Activated effector memory CD4-positive, alpha-beta T cell treated with anti-CD3 and anti-CD28 coated beads, Interleukin-2, amount 50 U/mL, for 16 hours (primary cell): ENCODE measurements at places on chromosomes 16 and 17.

- DNase-seq: no peak
Observed at GRCh38 chr17:8696906-8697305, 47.7 kb downstream of the CCDC42 start.

GRCh38 chr17:34254651-34255380 is at the start of gene CCL2:
Gene CCL2 (plus strand): TSS chr17:34255285. CDS start chr17:34255350, 65 bp downstream.
- no peak for DNase-seq

DNA sequence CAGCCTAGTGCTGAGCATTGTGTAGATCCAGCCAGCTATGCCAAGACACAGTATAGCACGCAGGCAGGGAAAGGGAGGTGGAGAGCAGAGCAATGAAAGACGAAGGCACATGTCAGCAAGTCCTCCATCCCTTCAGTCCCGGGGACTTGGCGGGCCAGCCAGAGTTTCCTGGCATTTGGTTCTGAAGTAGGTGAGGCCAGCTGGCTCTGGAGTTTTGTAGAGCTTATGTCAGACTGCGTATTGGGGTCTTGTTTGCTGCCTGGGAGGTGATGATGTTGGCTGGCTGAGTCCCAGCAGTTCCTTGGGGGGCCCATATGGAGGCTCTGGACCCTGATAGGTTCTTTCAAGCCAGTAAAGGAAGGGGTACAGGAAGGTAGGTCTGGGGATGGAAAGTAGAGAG is 55.7 kb upstream of the AKTIP start:
- no peak for DNase-seq

DNA sequence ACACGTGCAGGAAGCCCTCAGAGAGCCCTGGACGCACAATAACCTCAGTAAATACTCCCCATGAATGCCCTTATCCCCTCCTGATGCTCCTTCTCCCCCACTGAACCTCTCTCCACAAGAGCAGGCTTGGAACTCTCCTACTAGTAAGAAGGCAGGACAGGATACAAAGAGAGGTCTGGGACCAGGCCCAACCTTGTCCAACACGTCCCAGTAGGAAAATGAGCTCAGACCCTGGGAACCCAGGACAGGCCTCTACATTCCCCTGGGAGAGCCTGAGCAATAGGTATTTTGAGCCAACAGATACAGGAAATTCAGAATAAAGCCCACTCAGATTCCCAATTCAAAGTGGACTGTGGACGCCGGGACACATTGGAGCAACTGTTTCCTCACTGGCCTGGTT is 19.2 kb downstream of the ZNF423 start:
- no peak for DNase-seq

DNA sequence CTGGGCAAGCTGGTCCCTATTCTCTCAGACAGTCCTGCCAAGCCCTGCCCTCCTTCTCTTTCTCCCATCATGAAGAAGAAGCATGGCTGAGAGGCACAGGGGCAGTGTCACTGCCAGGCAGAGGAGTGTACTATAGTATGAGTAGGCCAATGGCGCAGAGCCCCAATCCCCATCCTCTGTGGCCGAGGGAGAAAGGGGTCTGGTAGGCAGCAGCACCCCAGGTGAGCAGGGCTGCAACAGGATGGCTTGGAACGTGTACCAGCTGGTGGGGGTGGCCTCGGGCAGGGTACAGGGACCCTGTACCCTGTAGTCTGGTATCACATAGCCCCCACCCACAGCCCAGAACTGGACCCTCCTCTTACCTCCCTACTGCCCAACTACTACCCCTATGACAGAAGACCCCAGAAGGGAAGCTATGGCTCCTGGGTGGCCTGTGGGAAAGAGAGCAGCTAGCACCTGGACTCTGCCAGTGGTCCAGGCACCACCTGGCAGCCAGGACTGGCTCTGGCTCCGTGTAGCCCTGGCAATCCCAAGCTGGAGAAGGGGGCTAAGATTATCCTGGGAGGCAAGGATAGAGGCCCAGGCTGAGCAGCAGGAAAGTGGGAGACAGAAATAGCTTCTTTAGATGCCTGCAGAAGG is 4.4 kb downstream of the SMARCD2 start:
- peak; percentile 57 for DNase-seq
